HepG2 (cell line): ENCODE measurements at places on chromosomes 3 and 15. TPM values are rescaled to one million over a fixed set of nuclear protein-coding genes. Genes with fewer than 3 reads are reported as not detected.

DNA sequence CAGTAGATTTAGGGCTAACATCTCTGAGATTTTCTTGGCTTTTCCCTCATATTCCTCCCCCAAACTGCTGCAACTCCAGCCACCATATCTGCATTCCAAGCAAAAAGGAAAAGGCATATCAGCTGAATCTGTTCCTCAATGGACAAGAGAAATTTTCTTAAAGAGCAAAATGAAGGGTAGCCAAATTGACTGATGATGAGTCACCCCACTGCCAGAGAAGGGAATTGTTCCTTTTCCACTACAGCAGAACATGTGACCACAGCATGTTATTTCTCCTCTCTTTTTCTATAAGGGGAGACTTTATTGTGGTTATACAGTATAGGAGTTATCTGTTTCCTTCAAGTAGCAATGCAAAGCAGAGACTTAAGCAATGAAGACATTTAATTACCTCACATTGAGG, 172.5 kb downstream of the MTHFS start:
- no peak for DNase-seq

DNA sequence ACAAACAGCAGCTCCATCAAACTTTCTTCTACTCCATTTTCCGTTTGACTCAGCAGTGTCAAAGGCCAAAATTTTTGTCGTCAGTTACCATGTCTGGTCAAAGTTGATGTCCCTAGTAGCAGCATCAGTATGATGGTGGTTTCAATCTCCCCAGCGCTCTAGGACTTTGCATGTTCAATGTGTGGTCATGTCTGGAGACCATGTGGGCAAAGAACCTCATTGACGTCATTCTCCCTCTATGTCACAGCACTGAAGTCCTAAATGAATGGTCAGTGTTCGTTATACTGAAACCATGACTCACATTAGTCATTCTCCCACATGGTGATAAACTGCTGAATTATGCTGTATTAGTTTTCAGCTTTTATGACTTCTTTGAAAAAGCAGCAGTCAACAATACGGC, 23.2 kb downstream of the SHC4 start:
- DNase-seq: no peak

DNA sequence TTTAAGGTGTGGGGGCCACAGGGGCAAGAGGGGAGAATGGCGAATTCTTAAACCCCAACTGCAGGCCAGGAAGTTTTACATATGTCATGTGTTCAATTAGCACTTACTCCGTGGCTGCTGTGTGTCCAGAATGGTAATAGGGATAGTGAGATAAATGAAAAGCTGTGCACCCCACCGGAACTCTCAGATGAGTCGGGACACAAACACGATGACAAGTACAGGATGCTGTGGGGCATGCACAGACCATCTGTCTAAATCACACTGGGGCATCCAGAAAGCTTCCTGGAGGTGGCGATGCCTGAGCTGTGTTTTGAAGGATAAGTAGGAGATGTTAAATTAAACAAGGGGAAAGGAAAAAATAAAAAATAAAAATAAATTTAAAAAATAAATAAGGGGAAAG, 18.3 kb upstream of the TMEM158 start:
- DNase-seq: no peak

- DNase-seq: no peak
These were observed 5.8 kb upstream of the PLOD2 start for GRCh38 chr3:146166826-146167225.

GRCh38 chr3:177135841-177136492, 61.3 kb downstream of the TBL1XR1 start:
- DNase-seq: peak; percentile 91

- no peak for DNase-seq
These were observed 40.7 kb downstream of the XXYLT1 start for GRCh38 chr3:195230244-195230643.

DNA sequence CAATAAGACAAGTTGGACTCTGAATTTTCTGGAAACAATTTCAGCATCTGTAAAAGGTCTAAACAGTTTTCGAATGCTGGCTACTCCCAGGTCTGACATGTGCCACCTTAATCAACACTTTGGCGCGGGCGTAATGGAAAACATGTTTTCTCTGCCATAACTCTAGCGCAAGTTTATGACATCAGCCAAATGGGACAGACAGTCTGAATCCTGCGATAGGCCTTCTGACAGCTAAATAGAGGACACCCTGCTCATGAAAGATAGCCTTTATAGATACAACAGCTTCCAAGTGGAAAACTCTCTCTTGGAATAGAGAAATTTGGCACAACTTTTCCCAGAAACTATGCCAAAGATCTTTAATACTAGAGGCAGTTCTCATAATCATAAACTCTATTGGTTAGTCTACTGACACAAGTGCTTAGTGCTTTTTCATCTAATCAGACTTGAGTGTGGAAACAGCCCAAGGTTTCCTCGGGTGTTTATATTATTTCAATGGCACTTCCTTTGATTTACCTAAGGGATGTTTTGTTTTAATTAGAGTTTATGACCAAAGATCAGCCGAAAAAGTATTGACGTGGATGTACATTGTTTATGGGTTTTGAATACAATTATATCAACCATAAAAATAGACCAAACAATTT, 120.1 kb upstream of the DPH6 start:
- DNase-seq: no peak

GRCh38 chr3:29318251-29318650, 37.4 kb downstream of the RBMS3 start:
- DNase-seq: no peak

GRCh38 chr15:37034392-37034791, 66.0 kb downstream of the MEIS2 start:
- DNase-seq: no peak

DNA sequence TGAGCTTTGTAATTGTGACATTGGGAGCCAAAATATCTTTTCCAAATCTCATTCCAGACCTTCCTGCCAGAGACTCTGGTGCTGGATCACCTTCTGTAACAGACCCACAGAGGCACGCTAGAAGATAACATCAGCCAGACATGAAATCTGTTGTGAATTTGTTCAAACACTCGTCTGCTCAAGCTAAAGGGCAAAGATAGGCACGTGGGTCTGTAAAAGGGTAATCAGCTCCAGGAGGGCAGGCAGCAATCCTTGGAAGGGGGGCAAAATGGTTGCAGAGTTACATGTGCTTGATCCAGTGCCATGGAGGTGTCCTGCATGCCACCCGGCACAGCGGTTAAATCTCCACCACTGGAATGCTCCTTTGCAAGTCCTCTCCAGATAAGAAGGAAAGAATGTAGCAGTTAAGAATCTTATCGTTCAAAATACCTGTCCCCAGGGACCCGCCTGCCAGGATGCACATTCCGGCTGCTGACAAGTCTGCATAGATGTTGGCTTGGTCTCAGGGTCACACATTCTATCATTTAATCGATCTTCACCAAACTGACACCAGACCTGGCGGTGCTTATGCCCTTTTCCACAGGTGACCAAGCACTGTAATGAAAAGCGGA, 74.8 kb downstream of the ADAMTS9 start:
- DNase-seq: no peak

- no peak for DNase-seq
These were observed 6.7 kb downstream of the PRC1 start for GRCh38 chr15:90987561-90988141.

GRCh38 chr15:85702321-85703101, 92.2 kb downstream of the KLHL25 start:
- DNase-seq: no peak

DNA sequence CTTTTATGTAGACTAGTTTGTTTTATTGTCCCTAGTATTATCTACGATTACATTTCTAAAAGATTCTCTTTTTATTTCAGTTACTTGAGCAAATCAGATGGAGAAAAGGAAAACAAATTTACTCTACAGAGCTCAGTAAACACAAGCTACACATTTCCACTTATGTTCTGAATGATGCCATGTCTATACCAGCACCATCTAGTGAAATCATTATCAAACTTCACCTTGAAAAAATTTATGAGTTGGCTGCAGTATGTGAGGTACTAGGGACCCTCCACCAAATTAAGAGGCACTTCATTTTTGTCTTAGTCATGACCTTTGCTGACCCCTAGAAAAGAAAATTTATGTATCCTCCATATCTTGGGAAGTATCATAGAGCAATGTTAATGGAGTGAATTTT, 827.4 kb downstream of the SI start:
- DNase-seq: no peak

DNA sequence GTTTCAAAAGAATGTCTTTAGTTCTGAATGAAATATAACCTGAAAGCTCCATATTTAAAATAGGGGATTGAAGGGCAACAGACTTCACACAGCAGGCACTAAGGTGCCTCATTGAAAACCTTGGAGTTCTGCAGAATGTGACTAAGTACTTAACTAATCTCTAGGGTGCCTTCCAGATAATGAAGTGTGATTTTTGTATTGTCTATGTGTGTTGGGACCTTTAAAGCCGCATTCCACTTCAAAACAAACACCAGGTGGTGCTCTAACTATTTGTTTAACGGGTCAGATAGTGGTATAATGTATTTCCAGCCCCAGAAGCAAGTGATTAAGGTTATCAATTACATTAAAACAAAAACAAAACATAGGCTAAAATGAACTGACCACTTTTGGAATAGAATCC, 28.0 kb downstream of the TFG start:
- no peak for DNase-seq

DNA sequence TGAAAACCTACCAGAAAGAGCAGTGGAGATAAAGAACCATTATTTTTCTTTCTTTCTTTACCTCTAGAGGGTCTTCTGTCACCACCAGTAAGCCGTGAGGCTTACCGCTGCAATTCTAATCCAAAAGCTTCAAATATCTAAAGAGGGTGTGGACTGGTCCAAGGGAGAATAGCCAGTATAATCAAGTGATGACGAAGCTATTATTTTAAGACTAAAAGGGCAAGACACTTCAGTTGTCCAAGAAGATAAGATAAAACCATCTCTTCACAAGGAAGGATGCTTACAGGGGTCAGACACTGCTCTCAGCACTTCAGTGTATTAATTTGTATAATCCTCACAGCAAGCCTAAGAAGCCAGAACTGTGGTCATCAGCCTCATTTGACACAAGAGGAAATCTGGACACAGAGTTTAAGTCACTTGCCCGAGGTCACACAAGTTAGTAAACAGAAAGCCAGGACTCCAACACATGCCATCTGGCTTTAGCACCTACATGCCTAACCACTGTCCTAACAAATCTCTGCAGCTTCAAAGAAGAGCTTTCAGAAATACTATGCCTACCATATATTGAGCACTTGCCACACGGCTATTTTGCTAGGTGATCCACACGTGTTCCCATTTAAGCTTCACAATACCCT, 14.6 kb downstream of the HDC start:
- no peak for DNase-seq

- DNase-seq: no peak
These were observed at the start of gene ANKRD63 for GRCh38 chr15:40282869-40283614. Gene ANKRD63, minus strand, starts transcription at chr15:40283064. Its CDS starts 478 bp downstream, at chr15:40282586.

GRCh38 chr3:171347301-171348039, 112.7 kb downstream of the TNIK start:
- no peak for DNase-seq

DNA sequence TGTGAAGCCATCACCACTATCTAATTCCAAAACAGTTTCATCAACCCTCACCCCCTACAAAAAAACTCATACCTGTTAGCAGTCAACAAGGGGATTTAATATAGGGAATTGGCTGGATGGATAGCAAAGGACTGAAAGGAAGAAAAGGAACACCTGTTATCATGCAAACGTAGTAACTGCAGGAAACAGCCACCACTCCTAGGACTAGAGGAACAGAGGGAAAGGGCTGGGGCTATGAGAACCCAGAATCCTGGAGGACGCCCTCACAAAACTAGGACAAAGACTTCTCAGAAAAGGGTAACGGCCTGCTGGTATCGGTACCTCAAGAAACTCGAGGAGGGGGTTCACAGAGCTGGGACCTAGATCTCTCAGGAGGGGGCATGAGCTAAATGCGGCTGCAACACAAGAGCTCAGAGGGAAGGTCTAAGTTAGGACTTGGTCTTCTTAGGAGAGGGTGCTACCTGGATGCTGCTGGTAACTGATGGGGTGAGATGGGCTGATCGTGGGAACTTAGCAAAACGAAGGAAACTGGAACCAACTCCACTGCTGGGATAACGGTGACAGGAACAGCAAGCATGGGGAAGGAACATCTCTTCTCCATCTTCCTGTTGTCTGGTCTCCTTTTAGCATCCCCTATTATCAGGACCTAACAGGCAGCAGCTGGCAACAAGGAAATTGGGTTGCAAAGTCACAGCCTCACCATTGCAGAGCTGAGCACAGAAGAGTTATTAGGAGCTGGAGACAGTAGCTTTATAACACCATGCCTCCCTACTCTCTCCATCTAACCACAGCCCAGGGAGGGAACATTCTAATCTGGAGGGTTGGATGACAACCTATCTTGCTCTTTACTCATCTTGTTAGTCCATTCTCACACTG, 147.7 kb downstream of the UACA start:
- DNase-seq: no peak

CHST13 gene
- total RNA-seq: 16.1 and 43.1 TPM in 2 replicates

CAPN3 gene
- 0.90 and 1.3 TPM in 2 replicates for total RNA-seq

GCNT3 gene
- total RNA-seq: 7.7 and 9.8 TPM in 2 replicates

RBM5 gene
- 65.0 and 106 TPM in 2 replicates for total RNA-seq

FAM3D gene
- total RNA-seq: not detected in 2 replicates

MESP2 gene
- total RNA-seq: not detected in 2 replicates

P2RY14 gene
- not detected in 2 replicates for total RNA-seq

UBE2Q2 gene
- 20.1 and 20.4 TPM in 2 replicates for total RNA-seq

GUCA1C gene
- not detected in 2 replicates for total RNA-seq

DAZL gene
- not detected in 2 replicates for total RNA-seq

MCF2L2 gene
- not detected in 2 replicates for total RNA-seq
